ENCODE measurements at places on chromosomes 7 and 10.

DNA sequence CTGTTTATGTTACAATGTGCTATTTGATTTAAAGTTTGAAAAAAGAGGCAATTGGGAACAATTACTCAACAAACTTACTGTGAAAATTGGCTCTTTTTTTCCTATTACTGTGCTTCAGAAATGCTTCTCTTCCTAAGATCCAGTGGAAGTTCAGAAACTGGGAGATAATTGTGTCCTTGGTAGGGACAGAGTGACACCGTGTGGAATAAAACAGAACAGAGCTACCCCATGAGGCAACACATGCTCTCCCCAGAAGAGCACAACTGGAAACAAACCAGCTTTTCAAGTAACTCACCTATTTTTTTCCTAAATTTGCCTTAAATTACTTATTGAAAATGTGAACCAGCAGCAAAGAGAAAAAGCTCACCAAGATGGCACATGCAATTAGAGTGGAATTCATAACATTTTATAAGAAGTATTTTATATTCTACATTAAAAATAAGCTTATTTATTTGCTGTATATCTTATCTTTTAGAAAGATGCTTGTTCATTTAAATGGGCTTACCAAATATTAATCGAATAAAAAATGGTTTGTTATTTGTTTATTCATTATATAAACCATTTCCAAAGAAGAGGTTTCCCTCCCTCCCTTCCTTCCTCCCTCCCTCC lies 346.1 kb upstream of the ANKRD30A start:
- DNase-seq = peak; percentile 38

- DNase-seq = no peak
Measured at GRCh38 chr7:156380261-156380660, 260.3 kb upstream of the RNF32 start.

GRCh38 chr10:112361951-112362751 lies 11.8 kb upstream of the ACSL5 start:
- no peak for DNase-seq

DNA sequence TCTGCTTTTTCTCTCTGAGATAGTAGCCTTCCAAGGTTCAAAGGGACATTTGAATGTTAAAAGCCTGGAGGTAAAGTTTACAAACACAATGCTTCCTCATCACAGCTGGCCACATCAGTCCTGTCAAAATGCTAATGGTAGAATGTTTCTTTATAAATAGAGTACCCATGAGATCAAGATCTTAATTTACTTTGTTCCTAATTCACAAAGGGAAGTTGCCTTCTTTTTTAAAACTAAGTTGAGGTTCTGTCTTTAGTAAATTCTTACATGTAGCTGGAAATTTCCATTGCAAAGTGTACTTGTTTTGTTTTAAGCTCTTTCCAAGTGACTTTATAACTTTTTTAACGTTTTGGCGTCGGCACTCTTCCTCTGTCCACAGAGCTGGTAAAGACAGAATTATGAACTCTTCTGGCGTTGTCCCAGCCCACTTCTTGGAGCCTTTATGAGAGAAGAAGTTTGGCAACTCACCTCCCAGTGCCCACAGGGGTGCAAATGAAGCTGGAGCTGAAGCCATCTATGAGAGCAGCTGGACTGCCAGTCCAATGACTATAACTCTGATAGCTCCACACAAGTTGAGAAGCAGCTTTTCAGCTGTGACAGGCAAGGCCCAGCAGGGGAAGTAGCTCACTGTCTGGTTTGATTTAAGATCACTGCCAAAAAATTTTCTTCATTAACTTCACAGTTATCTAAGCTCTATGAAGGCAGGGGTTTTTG lies 23.3 kb downstream of the FZD1 start:
- DNase-seq = no peak

DNA sequence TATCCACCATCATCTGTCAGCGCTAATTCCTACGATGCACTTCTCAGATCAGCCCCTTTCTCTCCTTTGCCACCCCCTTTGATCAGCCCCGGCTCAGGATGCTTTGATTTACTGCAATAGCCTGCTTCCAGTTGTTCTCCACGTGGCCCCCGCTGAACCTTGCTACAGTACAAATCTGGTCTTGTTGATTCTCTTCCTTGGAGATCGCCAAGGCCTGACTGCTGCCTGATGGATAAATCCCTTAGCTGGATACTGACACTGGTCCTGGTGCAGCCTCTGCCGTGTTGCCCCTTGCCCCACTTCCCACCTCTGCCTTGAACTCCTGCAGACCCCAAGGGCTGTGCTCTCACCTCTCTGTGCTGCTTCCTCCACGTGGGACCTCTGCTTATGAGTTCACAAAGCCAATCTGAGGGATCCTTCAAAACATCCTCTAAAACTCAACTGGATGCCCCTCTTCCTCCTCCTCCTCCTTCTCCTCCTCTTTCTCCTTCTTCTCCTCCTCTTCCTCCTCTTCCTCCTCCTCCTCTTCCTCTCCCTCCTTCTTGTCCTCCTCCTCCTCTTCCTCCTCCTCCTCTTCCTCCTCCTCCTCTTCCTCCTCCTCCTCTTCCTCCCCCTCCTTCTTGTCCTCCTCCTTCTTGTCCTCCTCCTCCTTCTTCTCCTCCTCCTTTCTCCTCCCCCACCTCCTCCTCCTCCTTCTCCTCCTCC lies 15.3 kb downstream of the PLXNA4 start:
- no peak for DNase-seq

DNA sequence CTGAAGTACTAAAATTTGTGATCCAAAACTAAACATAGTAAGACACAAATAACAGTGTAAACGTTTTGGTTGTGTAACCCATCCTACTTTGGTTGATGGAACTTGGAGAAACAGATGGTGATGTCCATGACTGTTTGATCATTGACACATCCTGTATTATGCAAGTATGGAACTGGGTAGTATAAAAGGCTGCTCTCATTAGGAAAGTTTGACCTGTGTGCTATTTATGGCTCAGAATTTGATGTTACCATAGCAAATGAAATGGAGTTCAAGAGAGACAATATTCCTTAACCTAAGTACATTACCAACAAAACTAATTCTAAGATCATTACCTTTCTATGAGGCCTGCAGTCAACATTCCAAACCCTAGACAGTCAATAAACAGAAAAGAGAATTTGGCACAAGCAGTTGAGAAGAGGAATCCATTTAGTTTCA lies 39.9 kb downstream of the DKK1 start:
- no peak for DNase-seq

DNA sequence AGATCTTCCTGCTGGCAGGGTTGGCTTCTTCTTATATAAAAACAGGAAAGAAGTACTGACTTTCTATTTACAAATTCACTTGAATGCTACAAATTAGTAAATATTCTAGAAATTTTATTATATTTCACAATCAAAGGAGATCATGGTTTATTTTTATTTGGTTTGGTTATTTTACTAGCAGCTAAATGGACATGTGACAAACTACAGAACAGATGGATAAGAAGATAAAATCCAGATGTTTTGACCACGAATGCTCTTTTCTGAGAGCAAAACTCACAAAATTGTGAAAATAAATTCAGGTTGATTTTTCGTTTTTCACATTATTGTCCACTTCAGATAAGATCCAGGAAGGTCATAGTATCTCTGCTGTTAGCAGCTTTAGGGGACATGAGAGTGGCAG lies 55.4 kb downstream of the CACNA2D1 start:
- DNase-seq = no peak

- no peak for DNase-seq
Measured at GRCh38 chr10:7986851-7987250, 67.6 kb upstream of the GATA3 start.

DNA sequence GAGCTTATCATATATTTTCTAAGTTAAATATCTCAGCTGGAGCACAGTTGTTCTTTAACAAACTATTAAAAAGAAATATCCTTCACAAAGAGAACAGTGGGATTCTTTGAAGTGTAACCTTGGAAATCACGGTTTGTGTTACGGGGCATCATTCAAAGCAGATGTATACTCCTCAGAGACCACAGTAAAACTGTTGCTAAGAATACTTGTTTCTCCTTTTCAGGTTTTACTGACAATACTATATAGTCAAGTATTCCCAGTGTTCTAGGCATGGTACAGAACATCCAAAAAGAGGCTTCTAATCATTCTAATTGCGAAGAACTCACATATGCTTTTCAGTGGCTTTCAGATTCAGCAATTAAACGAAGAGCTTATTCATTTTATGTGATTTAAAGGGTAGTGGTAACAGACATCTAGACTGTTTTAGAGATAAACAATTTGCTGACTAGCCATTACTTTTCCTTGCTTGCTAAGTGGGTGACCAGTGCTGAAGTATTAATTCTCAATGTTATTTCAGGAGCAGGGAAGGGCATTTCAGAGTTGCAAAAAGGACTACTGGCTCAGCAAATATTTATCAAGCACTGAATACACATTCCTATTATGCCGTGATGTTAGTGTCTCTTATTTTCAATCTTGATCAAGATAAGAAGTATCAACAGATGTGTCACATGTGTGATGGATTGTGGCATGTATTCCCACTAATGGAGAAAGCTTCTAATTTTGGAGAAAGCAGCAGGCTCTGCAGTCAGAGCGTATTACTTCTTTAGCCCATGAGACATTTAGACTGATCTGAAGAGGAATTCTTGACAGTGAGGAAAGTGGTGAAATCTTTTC lies 236.8 kb downstream of the RNLS start:
- DNase-seq = no peak

GRCh38 chr7:88310956-88311674 lies 4.4 kb upstream of the STEAP4 start:
- DNase-seq = no peak

- no peak for DNase-seq
Measured at GRCh38 chr10:65798133-65798532, 1127.7 kb upstream of the LRRTM3 start.
